ENCODE measurements at places on chromosomes 2 and 18.
A peak's percentile ranks its signal among the peaks of the same experiment; 100 is the strongest.

- DNase-seq: peak; percentile 87
Measured at GRCh38 chr2:40434731-40435271, 17.1 kb downstream of the SLC8A1 start.

- no peak for DNase-seq
Measured at GRCh38 chr2:167132066-167132465, 243.8 kb downstream of the XIRP2 start.

DNA sequence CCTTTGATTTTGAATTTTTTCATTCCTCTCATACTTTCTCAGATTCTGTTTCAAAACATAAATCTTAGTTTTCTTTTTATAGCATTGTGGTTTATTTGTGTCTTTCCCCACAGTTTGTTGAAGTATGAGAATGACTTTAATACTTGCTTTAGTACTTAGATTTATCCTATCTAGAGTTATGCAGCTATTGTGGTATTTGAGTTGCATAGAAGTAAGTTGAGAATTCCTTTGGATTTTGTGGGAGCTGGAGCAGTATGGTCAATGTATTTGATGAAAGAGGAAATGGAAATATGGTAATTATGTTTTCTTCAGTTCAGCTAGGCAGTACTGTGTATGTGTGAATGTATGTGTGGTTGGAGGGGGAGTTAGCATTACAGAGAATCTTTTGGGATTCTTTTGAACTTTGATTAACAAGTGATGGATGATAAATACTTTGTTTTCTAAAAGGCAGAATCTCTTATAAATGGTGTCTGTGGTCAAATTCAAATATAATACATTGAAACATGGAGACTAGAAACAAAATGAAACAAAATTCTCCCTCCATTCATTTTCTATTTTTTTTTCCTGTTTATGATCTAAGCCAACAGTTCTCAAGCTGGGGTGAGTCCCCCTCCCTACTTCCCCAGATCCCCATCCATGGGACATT is 3.0 kb downstream of the ACVR2A start:
- DNase-seq: no peak

- peak; percentile 19 for DNase-seq
Measured at GRCh38 chr2:122514451-122514996, 759.1 kb downstream of the TSN start.

- DNase-seq: no peak
Measured at GRCh38 chr2:200695601-200696000, 109.8 kb downstream of the AOX1 start.

DNA sequence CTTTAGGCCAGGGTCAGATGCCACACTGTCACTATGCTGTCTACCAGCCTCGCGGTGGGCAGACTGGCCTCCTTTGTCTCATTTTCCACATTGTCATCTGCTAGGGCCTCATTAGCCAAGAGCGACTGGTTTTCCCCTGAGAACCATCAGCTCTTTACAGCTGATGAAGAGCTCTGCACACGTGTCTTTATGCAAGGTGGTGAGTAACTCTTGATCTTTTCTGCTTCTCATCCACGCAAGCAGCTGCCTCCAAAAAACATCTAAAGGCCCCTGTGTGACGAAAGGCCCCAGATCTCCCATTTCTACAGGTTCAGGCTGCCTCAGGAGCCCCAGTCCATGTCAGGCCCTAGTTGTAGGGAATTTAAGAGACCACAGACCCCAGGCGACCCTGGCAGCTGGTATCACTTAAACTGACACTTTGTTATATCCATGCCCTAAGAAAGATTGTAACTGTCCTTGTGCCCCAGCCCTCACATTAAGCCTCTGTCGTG is 52.9 kb downstream of the DPYSL5 start:
- no peak for DNase-seq

GRCh38 chr2:182166406-182166805 is 180.8 kb downstream of the PPP1R1C start:
- no peak for DNase-seq

GRCh38 chr2:16617282-16618266 is 48.1 kb downstream of the CYRIA start:
- peak; percentile 81 for DNase-seq

DNA sequence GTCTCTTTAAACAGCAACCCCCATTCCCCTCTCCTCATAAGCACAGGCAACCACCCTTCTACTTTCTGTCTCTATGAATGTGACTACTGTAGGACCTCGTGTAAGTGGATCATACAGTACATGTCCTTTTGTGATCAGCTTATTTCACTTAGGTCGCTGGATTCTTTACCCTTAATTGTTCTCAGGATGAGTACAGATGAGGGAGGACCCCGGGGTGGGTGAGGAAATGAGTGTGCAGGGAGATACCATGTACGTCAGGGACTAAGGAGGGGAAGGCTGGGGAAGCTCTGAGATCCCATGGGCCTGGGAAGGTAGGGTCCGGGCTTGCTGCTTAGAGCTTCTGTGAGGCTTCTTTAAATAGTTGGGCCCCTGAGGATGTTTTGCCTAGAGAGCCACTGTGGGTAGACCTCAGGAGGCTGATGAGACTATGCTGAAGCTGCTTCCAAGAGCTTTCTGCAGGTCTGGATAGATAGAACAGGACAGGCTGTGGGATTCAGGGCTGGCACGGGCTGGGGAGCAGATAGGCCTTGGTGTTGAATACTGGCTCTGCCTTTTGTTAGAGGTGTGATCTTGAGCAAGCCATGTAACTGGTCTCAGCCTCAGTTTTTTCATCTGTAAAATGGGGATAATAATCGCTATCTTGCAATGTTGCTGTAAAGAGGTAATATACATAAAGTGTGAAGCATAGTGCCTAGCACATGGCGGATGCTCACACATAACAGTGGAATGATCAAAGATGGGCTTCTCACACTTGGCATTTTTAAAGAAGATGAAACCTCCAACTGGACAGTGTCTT is 155.3 kb downstream of the PRKCE start:
- no peak for DNase-seq

DNA sequence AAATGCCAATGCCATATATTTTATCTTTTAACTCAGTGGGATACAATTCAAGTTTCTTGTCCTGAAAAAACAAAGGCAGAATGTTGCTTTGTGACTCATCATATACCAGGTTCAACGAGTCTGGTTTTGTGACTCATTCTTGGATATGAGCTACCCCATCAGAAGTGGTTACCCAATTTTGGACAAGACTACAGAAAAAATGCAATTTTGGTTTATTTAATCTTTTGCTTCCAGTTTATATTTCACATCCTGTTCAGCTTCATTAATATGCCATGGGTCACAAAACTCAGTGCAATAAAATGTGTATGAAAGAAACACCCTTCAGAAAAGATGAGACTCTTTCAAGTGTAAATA is 25.0 kb downstream of the FN1 start:
- no peak for DNase-seq

GRCh38 chr18:58288921-58289797 is 245.1 kb downstream of the NEDD4L start:
- DNase-seq: peak; percentile 80
